ENCODE measurements at places on chromosomes 13 and 19. TPM values are rescaled to one million over a fixed set of nuclear protein-coding genes. Genes with fewer than 3 reads are reported as not detected.
A peak's percentile ranks its signal among the peaks of the same experiment; 100 is the strongest.

- peak within 1 kb of the TSS; percentile 92 for H3K27ac ChIP-seq
- H3K27me3 ChIP-seq: peaks cover 11% of the 10 kb centered on the region
- peak; percentile 69 for DNase-seq
- peaks cover 20% of the 10 kb centered on the region for H3K36me3 ChIP-seq
These were observed at the start of gene PPP1R13L for GRCh38 chr19:45404557-45405434. Gene PPP1R13L, minus strand, starts transcription at chr19:45405069. Its CDS starts 6,751 bp downstream, at chr19:45398318.

DNA sequence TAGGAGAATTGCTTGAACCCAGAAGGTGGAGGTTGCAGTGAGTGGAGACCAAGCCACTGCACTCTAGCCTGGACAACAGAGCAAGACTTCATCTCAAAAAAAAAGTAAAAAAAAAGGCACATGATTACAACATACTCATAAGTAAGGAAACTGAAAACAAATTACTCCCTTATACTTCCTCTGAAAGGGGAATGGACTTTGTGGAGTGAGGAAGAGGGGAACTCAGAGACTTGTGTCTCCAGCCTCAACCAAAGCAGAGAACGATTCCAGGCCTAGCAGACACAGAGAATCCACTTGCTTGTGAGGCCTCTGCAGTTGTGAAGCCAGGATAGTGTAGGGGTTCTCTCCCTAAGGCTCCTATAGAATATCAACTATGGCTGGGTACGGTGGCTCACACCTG, 4.3 kb upstream of the LATS2 start:
- peaks cover 19% of the 10 kb centered on the region for H3K27me3 ChIP-seq
- DNase-seq: no peak
- no peak overlapping the region for H3K27ac ChIP-seq
- no peaks in the 10 kb centered on the region for H3K36me3 ChIP-seq
- H3K4me1 ChIP-seq: peaks cover 3% of the 10 kb centered on the region

DNA sequence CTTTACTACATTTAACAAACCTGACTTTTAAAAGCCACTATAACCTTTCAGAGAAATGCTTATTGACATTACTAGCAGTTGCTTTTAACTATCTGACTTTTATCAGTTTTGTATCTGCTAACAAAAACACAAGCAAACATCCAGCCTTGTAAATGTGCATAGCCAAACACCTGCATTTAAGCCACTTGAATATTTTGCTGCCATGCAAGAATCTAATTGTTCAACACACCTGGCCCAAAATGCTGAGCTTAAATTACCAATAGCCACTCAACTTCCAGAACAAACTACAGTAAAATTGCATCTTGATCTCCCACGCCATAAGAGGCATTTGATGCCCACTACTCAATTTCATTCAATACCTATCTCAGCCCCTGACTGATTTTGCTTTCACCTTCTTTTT, 9.3 kb downstream of the ZIC5 start:
- H3K27me3 ChIP-seq: peaks cover 75% of the 10 kb centered on the region
- H3K36me3 ChIP-seq: no peaks in the 10 kb centered on the region
- no peak overlapping the region for H3K4me3 ChIP-seq
- DNase-seq: no peak

GRCh38 chr19:53903055-53903680, 5.9 kb upstream of the CACNG7 start:
- no peak overlapping the region for H3K4me3 ChIP-seq
- H3K27me3 ChIP-seq: peaks cover 33% of the 10 kb centered on the region
- H3K36me3 ChIP-seq: no peaks in the 10 kb centered on the region

- H3K27ac ChIP-seq: no peak overlapping the region
- DNase-seq: no peak
- no peak overlapping the region for H3K4me3 ChIP-seq
- peaks cover 62% of the 10 kb centered on the region for H3K36me3 ChIP-seq
- H3K4me1 ChIP-seq: peaks cover 21% of the 10 kb centered on the region
These were observed 3.0 kb downstream of the DHX34 start for GRCh38 chr19:47352095-47352494.

Gene RUVBL2
- total RNA-seq: 170 TPM

DNA sequence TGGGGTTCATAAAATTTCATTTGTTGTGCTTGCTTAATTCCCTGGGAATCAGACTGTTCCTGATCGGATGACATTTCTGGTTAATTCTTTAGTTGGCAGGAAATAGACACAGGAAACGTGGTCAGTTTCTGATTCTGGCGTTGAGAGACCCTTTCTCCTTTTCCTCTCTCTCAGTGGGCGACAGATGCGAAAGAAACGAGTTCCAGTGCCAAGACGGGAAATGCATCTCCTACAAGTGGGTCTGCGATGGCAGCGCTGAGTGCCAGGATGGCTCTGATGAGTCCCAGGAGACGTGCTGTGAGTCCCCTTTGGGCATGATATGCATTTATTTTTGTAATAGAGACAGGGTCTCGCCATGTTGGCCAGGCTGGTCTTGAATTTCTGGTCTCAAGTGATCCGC, 10.8 kb downstream of the LDLR start:
- DNase-seq: no peak
- H3K36me3 ChIP-seq: peaks cover 75% of the 10 kb centered on the region
- H3K27me3 ChIP-seq: no peaks in the 10 kb centered on the region

Gene ALOX5AP
- total RNA-seq: 43.9 TPM

DNA sequence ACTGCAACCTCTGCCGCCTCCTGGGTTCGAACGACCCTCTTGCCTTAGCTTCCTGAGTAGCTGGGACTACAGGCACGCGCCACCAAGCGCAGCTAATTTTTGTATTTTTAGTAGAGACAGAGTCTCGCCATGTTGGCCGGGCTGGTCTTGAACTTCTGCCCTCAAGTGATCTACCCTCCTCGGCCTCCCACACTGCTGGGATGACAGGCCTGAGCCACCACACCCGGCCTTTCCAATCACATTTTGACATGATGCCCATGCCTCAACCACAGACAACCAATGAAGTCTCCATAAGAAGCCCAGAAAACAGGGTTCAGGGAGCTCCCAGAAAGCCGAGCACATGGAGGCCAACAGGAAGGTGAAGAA, 11.7 kb downstream of the RAB20 start:
- H3K4me3 ChIP-seq: no peak overlapping the region
- no peaks in the 10 kb centered on the region for H3K27me3 ChIP-seq
- H3K36me3 ChIP-seq: no peaks in the 10 kb centered on the region

DNA sequence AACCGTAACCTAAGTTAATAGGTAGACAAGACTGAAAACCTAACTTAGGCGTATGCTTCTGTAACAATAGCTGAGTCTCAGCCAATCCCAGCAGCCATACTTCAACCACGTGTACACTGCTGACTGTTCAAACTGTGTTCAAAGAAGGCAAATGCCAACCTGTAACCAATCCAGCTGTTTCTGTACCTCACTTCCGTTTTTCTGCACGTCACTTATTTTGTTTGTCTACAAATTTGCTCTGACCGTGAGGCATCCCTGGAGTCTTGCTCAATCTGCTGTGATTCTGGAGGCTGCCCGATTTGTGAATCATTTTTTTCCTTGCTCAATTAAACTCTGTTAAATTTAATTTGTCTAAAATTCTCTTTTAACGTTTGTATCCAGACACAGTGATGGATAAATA, 59.2 kb downstream of the EDNRB start:
- H3K4me1 ChIP-seq: no peaks in the 10 kb centered on the region
- no peak overlapping the region for H3K27ac ChIP-seq
- DNase-seq: no peak
- peaks cover 4% of the 10 kb centered on the region for H3K27me3 ChIP-seq
- no peaks in the 10 kb centered on the region for H3K36me3 ChIP-seq
- H3K4me3 ChIP-seq: no peak overlapping the region

- H3K27me3 ChIP-seq: no peaks in the 10 kb centered on the region
- H3K4me1 ChIP-seq: no peaks in the 10 kb centered on the region
- no peak overlapping the region for H3K4me3 ChIP-seq
- no peak for DNase-seq
These were observed 39.9 kb downstream of the MTMR6 start for GRCh38 chr13:25247360-25247759.

DNA sequence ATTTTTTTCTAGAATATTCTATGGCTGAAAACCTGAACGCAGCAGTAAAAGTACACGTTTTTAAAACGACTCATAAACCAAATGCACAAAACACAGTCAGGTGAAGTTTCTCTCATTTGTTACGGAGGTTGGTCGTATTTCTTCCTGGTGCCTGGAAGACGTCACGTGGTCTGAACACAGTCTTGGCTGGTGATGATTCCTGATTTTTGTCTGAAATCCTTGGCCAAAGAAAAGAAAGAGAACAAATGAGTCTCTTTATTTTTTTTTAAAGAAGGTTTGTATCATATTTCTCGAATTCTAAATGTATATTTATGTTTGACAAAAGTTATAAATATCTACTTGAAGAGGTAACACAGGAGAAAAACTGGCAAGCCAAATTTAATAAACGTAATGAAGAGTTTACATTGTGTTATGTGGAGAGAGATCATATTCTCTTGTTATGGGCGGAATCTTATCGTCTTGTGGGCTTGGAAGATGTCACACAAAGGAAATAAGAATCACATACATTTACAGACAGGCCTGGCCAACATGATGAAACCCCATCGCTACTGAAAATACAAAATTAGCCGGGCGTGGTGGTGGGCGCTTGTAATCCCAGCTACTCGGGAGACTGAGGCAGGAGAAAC, 10.0 kb upstream of the PNMA8A start:
- peaks cover 2% of the 10 kb centered on the region for H3K4me1 ChIP-seq
- no peaks in the 10 kb centered on the region for H3K36me3 ChIP-seq
- H3K27ac ChIP-seq: no peak overlapping the region
- no peak for DNase-seq
- H3K27me3 ChIP-seq: peaks cover 34% of the 10 kb centered on the region

- H3K27me3 ChIP-seq: no peaks in the 10 kb centered on the region
- peaks cover 28% of the 10 kb centered on the region for H3K36me3 ChIP-seq
- H3K27ac ChIP-seq: no peak overlapping the region
- no peaks in the 10 kb centered on the region for H3K4me1 ChIP-seq
These were observed 26.2 kb downstream of the TMTC4 start for GRCh38 chr13:100648354-100648753.

- DNase-seq: no peak
- H3K4me1 ChIP-seq: peaks cover 5% of the 10 kb centered on the region
- H3K27ac ChIP-seq: no peak overlapping the region
- no peak overlapping the region for H3K4me3 ChIP-seq
- no peaks in the 10 kb centered on the region for H3K27me3 ChIP-seq
These were observed 5.5 kb upstream of the SAE1 start for GRCh38 chr19:47124937-47125668.

GRCh38 chr13:27976362-27977091, 7.4 kb upstream of the CDX2 start:
- no peak for DNase-seq
- H3K36me3 ChIP-seq: no peaks in the 10 kb centered on the region
- H3K27ac ChIP-seq: no peak overlapping the region
- H3K4me1 ChIP-seq: peaks cover 5% of the 10 kb centered on the region

Gene SLC7A9
- total RNA-seq: not detected

GRCh38 chr19:54369082-54369687, 4.5 kb upstream of the LAIR1 start:
- DNase-seq: no peak
- H3K27me3 ChIP-seq: peaks cover 30% of the 10 kb centered on the region
- H3K4me1 ChIP-seq: peaks cover 51% of the 10 kb centered on the region
- peak overlapping the region; percentile 69 for H3K4me3 ChIP-seq

Gene KIR2DL3
- total RNA-seq: not detected

Gene ZNF730
- 0.37 TPM for total RNA-seq

Data from activated T-helper 2 cell treated with anti-CD3 and anti-CD28 coated beads, Interferon-gamma antibody, Interleukin-2, Interleukin-4, amounts not matched to agents 10 μg/mL and 5 μg/mL and 100 μg/mL, durations not matched to agents 14 hours and 24 hours and 36 hours (primary cell).